Liver (tissue), 10 donors: ENCODE measurements at places on chromosomes 4 and X.

DNA sequence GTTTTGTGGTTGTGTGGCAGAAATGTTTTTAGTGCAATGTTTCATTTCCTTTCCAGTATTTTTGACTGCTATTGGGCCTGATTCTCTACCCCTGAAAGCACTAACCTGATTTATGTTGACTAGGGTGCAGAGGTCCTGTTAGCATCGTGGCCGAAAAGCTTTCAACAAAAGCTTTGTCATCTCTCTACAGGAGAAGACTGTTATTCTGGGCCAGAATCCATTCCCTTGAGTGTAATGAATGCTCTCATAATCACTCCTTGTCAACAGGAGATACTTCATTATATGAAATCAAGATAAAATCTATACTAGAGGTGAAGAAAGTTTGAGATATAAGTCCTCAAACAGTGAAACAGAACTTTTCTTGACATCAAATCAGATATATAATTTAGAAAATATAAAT, 195.5 kb downstream of the ZNF330 start:
- no peak for DNase-seq

DNA sequence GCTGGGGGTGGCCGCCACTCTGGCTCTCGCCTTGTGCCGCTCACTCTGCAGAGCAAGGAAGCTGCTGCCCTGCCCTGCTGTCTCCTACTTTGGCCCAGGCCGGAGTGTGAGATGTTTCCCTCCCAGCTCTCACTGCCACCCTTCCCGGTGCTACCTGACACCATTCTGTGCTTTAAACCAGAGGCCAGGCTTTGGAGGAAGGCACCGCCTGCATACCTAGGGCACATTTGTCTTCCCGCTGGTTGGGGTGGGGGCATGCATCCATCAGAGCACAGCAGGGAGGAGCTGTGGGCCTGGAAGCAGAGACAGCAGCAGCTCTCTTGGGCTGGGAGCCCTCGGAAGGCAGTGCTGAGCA, 96.9 kb upstream of the PSAPL1 start:
- no peak for DNase-seq

- DNase-seq, result no peak
Observed at GRCh38 chrX:15567886-15568616, 32.7 kb downstream of the ACE2 start.

DNA sequence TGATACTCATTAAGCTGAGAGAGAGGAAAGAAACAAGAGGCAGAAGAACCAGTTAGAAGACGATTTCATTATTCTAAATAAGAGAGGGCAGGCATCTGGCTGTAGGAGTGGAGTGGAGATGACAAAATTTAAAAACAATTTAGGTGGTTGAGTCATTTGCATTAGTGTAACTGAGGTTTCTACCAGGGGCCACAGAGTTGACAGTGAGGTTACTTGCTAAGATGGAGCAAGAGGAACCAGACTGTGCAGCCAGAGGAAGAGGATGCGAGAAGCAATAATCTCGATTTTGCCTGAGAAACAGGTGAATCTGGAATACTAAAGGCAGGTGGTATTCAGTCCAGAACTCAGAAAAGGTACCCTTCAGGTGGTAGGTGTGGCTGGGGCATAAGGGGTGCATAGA, 491.9 kb downstream of the MID1IP1 start:
- DNase-seq, result no peak
